ENCODE measurements at places on chromosomes 2 and 18.

- DNase-seq = no peak
Observed at GRCh38 chr2:141582213-141582612, 548.6 kb downstream of the LRP1B start.

GRCh38 chr2:66587216-66587615 lies 152.3 kb downstream of the MEIS1 start:
- no peak for DNase-seq

GRCh38 chr2:218834685-218835084 lies 3.1 kb upstream of the PRKAG3 start:
- no peak for DNase-seq

GRCh38 chr18:3180325-3180724 lies 39.4 kb downstream of the MYOM1 start:
- no peak for DNase-seq

All from NCI-H1105 (cell line).